ENCODE measurements at places on chromosomes 7 and 10. TPM values are rescaled to one million over a fixed set of nuclear protein-coding genes. Genes with fewer than 3 reads are reported as not detected.

DNA sequence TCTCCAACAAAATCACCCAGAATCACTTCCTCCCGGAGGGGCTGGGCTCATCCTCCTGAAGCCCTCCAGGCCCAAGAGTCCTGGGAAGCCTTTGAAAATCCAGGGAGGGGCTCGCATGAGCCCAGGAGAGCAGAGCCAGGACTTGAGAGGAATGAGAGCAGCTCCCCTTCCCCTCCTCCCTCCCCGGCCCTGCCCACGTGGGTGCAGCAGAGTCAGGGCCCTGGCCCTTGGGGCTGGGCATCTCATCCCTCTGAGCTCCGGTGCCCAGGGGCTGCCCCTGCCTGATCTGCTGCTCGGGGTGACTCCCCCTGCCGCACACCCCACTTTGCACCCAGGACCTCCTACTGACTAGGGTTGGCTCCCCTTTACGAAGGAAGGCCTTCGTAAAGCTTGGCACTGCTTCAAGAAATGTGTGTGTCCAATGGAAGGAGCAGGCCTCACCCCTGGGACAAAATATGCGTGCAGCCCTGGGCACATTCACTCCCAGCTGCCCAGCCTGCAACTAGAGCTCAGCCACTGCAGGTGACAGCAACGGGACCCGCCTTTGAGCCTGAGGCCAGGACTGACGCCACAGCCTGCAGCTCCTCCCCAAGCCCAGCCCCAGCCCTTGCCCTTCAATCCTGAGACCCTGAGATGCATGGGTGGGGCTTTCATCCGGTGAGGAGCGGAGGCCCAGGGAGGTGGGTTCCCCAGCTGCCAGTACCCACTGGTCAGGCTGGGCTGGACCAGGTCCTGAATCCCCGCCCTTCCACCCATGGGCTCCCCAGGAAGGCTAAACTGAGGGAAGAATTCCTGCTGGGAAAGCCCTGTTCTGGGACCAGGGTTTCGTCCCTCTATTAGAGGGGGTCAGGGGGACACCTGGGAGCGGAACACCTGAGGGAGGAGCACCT is 21.8 kb downstream of the PWWP2B start:
- no peak overlapping the region for H3K4me3 ChIP-seq
- no peaks in the 10 kb centered on the region for H3K27me3 ChIP-seq

- H3K36me3 ChIP-seq, result peaks cover 19% of the 10 kb centered on the region
- no peak for DNase-seq
- no peaks in the 10 kb centered on the region for H3K27me3 ChIP-seq
- H3K4me1 ChIP-seq, result no peaks in the 10 kb centered on the region
- H3K4me3 ChIP-seq, result no peak overlapping the region
These were observed 87.6 kb downstream of the NT5C2 start for GRCh38 chr10:103105462-103105861.

DNA sequence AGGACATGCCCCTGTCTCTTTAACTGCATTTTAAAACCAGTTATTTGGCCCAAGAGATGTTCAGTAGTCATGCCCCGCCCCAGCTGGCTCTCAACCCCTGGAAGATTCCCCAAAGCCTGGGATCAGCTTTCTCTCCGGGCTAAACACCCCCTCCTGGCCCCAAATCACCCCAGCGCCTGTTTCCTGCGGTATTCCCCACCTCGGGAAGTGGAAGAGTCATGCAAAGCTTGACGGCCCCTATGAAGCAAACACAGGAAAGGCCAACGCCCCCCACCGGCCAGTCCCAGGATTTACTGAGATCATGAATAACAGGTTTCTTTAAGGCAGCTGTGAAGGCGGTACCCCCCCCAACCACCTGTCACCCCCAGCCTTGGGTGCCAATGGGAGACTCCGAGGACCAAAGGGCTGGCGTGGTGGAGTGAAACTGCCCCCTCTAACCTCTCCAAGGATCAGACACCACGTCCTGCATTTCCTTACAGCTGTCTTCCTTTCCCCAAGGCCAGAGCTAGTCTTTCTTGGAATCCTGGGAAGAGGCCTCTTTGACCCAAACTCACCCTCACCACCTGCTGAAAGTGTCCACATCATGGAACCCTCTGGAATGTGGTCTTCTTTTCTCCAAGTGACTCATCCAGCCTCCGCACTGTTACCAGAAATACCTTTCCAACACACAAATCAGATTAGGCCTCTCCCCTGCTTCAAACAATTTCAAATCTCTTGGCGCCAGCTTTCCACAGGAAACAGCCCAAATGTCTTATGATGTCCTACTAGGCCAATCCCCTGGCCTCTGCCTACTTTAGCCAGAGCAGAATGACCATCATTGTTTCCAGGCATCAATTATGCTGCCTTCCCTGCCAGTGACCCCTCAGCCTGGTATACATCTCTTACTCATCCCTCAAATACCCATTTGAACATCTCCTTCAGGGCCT is 301.5 kb downstream of the ZEB1 start:
- peaks cover 3% of the 10 kb centered on the region for H3K36me3 ChIP-seq
- no peak overlapping the region for H3K27ac ChIP-seq
- no peaks in the 10 kb centered on the region for H3K4me1 ChIP-seq

DNA sequence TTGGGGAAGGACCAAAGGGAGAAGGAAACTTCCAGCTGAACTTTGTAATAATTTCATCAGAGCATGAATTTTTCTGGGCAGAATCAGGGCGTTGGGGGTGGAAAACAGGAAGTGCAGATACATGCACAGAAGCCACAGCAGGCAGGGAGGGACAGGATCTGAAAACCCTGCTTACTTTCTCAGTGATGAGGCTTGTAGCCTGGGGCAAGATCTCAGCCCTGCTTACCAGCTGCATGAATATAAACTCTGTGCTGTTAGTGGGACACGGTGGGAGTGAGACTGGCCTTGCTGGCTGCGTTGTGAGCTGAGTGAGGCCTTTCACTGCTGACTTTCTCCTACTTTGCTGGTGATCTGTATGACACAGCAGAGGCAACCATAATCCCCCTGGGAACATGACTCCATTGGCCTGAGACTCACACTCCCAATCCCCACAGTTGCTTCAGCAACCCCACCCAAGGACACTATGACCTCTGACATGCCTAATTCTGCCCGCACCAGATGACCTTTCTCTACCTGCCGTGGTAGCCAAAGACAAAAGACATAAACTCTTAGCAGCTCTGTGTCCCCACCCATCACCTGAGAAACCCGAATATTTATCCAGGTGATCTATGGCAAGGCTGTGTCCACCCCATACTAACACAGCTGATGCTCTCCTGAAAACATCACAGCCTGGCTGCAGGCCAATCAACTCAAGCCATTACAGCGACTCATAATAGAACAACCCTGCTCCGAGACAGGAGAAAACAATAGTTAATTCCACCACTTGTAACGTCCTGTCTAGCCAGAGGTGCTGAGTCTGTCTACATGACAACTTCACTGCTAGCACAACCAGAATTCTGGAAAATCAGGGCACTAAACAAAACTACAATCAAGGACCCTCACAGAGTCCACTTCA is 190.7 kb upstream of the CHRM2 start:
- H3K27ac ChIP-seq, result no peak overlapping the region
- no peak for DNase-seq
- no peaks in the 10 kb centered on the region for H3K4me1 ChIP-seq
- no peak overlapping the region for H3K4me3 ChIP-seq

- peaks cover 2% of the 10 kb centered on the region for H3K4me1 ChIP-seq
- no peak overlapping the region for H3K27ac ChIP-seq
- peaks cover 6% of the 10 kb centered on the region for H3K36me3 ChIP-seq
- no peaks in the 10 kb centered on the region for H3K27me3 ChIP-seq
These were observed 126.3 kb downstream of the CNOT4 start for GRCh38 chr7:135383525-135384175.

DNA sequence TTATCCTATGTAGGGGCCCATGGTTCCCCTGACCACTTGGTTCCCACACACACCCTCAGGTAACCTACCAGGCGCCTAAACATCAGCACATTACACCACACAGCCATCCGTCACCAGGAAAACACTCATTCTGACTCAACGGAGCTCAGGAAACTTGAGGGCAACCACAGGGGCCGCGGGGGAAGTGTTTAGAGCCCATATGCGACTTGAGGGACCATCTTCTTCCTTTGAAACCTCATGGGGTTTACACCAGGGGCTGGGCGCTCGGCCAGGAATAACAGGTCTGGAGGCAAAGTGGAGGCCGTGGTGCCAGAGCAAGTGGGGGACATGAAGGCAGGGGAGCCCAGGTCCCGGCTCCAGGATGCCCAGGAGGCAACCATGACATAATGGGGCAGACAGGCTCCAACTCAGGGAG is 1.5 kb downstream of the STX1A start:
- H3K27ac ChIP-seq, result peak overlapping the region; percentile 70
- DNase-seq, result peak; percentile 87
- H3K27me3 ChIP-seq, result peaks cover 15% of the 10 kb centered on the region
- H3K4me3 ChIP-seq, result peak overlapping the region; percentile 75

DNA sequence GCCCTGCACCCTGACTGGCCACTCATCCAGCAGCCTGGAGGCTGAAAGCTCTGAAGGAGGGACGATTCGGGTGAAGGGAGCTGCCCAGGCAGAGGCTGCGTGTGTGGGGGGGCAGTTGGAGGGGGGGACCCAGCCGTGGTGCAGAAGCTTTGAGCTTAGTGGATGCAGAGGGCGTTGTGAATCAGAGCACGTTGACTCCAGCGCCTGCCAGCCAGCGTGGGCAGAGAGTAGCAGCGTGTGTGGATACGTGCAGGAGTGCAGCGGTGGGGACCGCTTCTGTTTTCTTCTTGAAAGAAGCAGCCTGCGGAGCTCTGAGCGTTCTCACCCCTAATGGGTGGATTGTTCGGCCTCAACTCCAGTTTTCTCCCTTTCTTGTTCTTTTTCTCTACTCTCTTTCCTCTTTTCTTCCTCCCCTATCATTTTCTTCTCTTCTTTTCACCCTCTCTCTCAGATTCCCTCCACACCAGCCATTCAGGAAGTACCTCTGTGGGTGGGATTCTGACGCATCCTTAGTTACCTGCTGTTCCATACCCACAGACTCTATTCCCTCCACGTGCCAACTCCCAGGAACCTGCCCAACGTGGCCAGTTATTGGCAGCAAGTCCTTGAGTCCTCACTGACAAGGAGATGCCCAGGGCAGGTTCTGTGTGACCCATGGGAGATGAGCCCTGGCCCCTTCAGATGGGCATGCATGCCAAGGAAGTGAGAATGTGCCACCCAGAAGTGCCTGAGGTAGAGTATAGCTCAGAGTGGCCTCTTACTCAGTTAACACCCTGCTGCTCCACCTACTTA is 47.4 kb downstream of the SORCS3 start:
- H3K27me3 ChIP-seq, result no peaks in the 10 kb centered on the region
- H3K4me3 ChIP-seq, result no peak overlapping the region
- no peaks in the 10 kb centered on the region for H3K36me3 ChIP-seq
- DNase-seq, result no peak
- no peak overlapping the region for H3K27ac ChIP-seq

- peaks cover 2% of the 10 kb centered on the region for H3K4me1 ChIP-seq
- DNase-seq, result no peak
- no peak overlapping the region for H3K27ac ChIP-seq
- H3K4me3 ChIP-seq, result no peak overlapping the region
- no peaks in the 10 kb centered on the region for H3K27me3 ChIP-seq
These were observed 26.0 kb upstream of the HYAL4 start for GRCh38 chr7:123819001-123819400.

GRCh38 chr10:69960988-69961880 is 91.4 kb upstream of the MACROH2A2 start:
- H3K27ac ChIP-seq, result no peak overlapping the region
- no peak for DNase-seq
- no peaks in the 10 kb centered on the region for H3K4me1 ChIP-seq

DNA sequence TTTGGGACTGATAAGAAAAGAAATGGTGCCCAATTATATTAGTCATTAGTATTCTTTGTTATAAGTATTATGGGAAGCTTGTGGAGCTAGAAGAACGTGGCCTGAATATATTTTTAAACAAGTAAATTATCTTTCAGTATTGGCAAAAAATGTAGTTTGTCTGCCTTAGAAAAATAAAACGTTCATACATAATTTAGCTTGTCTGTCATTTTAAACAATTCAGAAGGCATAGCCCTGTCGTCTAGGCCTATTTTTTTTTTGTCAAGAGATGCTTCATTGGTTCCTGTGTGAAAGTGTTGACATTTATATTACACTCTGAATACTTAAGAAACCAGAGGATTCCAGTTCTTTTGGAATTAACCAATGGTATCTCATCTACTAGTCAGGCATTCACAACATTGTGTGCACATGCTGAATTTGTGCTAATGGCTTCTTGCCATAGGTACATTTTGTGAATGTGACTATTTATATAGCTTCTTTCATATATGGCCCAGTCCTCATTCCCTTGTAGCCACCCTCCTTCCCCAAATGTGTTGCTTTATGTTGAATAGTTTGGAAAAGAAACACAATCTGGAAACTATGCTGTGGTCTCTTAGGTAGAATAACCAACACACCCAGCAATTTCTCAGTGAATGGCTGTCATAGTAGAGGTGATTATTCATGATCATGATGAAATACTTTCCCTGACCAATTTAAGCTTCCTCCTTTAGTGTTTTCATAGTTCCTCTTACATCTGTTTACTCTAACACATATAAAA is 435.8 kb downstream of the EXOC4 start:
- H3K4me3 ChIP-seq, result no peak overlapping the region
- no peaks in the 10 kb centered on the region for H3K27me3 ChIP-seq
- H3K4me1 ChIP-seq, result no peaks in the 10 kb centered on the region
- no peaks in the 10 kb centered on the region for H3K36me3 ChIP-seq

The MYL10 gene
- not detected for total RNA-seq

The ZMIZ2 gene
- total RNA-seq, result 85.2 TPM

The AKR1C8 gene
- total RNA-seq, result 0.63 TPM

All from activated CD4-positive, alpha-beta memory T cell treated with anti-CD3 and anti-CD28 coated beads, Interleukin-2, amount 10 ng/mL, durations not matched to agents 7 days and 5 days (primary cell).